ENCODE measurements at places on chromosomes 2 and 18.
A peak's percentile ranks its signal among the peaks of the same experiment; 100 is the strongest.

GRCh38 chr2:37324536-37324785, 172 bp downstream of the PRKD3 start:
- peak; percentile 61 for DNase-seq

DNA sequence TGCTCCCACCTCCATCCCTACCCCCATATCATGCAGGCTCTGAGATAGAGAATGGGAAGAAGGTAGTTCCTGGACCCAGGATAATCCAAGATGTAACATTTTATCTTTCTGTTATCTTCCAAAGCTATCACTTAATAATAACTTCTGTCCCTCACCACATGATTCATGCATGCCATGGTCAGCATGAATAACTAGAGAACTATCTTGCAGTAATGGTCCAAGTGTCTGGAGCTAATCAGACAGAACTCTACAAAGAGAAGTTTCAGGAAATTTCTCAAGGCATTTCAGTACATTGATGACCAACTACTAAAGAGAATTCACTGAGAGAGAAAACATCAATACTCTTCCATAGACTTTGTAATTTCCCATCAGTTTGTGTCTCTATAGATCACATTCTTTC, 1469.7 kb upstream of the PIK3C3 start:
- no peak for DNase-seq

- no peak for DNase-seq
Measured at GRCh38 chr2:132415915-132416722, 486 bp upstream of the GPR39 start.

GRCh38 chr2:181313845-181314244, 143.3 kb upstream of the ITGA4 start:
- no peak for DNase-seq

DNA sequence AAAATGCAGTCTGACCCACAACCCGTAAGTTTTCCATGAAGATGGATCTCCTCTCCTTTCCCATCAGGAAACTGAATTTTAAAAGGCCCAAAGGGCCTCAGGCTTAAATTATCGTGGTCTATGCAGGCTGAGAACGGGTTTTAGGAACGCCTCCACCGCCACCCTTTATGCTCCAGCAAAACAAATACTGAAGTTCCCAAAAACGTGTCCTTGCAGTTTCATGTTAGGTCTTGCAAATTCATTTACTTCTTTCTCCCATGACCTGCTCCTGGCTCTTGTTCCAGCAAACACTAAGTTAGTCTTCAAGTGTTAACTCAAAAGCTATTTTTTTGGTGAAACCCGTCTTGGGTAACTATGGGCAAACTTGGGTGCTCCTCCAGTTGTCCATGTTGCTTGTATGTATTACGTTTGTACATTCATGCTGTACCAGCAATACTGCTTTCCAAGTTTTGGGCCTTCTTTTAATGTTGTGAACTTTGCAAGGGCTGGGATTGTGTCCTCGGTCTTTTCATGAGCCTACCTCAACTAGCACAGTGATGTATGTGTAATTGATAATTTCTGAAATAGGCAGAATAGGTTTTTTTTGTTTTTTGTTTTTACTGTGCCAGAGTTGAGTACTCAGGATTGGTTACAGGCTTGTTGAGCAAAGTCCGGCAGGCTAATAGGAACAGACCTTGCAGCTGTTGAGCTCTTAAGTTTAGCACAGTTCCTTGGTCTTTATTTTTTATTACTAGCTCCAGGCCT, 1.8 kb upstream of the RNF149 start:
- DNase-seq = no peak

DNA sequence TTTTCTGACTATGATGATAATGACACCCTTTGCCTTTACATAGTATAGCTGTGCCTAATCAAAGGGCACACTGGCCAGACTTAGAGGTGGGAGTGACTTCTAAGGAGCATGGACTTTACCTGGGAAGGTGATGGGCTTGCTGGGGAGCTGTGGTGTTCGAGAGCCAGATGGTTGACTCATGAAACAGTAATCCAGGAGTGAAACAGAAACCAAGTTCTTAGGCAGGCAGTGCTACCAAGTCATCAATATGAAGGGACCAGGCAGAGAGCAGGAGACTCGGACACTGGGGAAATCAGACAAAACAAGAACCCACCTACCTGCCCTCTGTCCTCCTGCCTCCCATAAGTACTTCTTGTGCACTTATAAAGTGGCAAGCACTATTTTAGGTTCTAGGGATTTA, 430.4 kb downstream of the DLGAP1 start:
- no peak for DNase-seq

DNA sequence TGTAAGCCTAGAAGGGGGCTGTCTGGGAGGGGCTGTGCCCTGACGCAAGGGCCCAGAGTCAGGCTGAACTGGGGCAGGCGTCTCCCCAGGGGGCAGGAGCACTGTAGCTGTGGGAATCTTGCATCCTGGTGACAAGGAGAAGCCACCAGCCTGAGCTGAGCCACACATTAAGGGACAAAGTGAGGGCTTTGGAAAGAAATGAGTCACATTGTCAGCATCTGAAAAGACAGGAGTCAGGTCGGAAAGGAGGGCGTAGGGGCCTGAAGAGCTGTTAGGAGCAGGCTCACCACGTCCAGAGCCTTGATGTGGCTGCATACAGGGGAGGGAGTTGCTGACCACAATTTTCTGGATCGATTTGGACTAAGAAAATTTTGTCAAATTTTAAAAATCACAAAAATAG, 298.6 kb downstream of the CYP26B1 start:
- DNase-seq = no peak

- DNase-seq = no peak
Measured at GRCh38 chr2:145725876-145726275, 1206.0 kb upstream of the ZEB2 start.

GRCh38 chr18:57811477-57812125, 8.5 kb upstream of the ATP8B1 start:
- no peak for DNase-seq

GRCh38 chr2:3536682-3537632, 17.6 kb upstream of the ADI1 start:
- no peak for DNase-seq

GRCh38 chr18:44834867-44835469, 154.3 kb downstream of the SETBP1 start:
- no peak for DNase-seq

DNA sequence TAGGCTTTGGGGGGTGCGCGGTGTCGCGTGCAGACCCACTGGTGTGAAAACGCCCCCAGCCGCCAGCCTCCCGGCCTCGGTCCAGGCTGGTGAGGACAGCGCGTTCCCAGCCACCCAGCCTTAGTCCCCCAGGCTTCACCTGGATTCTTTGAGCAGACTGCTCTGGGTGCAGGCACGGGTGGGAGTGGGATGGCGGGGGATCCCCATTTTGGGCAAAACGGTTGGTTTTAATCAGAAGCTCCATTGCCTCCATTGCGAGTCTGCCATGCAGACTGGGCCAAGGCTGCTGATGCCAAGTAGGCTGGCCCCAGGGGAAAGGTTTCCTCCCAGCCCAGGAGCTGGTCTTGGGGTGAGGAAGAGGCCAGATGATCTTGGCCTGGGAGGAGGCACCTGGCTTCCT, 445 bp downstream of the MLPH start:
- DNase-seq = no peak

GRCh38 chr18:49169037-49169521, 218.3 kb upstream of the SMAD7 start:
- DNase-seq = no peak

- peak; percentile 41 for DNase-seq
Measured at GRCh38 chr2:160427629-160428404, 65.8 kb downstream of the RBMS1 start.

- no peak for DNase-seq
Measured at GRCh38 chr2:239186516-239187357, 214.1 kb downstream of the HDAC4 start.

DNA sequence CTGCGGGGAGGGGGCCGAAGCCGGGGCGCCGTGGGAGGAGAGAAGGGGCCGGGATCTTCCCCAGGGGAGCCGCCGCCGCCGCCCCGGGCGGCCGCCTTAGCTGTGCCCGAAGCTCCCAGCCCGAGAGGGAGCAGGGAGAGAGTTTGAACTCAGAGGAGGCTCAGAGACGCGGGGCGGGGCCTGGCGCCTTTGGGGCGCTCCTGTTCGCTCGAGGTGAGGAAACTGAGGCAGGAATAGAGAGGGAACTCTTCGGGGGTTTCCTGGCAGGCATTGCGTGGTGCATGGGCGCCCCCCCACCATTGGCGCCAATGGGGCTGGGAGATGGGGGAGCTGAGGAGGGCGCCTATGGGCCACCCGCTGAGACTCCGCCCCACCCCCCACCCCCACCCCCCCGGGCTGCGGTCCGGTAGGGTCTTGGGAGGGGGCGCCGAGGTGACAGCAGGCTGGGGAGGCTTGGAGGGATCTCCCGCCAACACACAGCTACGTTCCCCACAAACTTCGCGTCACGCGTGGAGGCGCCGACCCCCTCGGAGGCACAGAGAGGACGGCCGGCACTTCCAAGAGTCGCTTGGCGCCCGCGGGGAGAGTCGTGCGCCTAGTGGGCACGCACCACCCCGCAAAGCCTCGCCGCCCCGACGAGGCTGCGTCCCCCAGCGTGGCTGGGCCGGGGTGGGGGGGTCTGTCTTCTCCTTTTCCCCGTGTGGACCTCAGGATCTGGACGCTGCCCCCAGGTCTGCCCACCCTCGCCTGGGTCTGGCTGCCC, 680 bp downstream of the CTDSP1 start:
- DNase-seq = peak; percentile 34

DNA sequence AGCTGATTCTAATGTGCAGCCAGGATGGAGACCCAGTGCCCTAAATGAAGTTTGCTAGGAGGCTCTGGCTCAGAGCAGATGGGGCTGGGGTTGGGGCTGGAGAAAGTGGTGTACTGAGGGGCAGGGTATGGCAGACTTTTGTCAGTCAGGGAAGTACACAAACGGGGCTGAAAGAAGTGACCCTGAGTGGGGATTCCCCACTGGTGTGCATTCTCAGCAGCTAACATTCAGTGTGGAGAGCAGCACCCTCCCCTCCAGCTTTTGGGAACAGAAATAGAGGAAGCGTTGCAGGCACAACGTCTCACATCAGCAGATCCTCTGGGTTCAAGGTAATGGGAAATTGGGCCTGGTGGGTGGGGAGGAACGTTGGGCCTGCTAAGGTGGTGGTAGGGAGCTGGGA, 89.1 kb upstream of the GCFC2 start:
- DNase-seq = no peak

- DNase-seq = no peak
Measured at GRCh38 chr2:147888680-147889079, 43.9 kb downstream of the ACVR2A start.

DNA sequence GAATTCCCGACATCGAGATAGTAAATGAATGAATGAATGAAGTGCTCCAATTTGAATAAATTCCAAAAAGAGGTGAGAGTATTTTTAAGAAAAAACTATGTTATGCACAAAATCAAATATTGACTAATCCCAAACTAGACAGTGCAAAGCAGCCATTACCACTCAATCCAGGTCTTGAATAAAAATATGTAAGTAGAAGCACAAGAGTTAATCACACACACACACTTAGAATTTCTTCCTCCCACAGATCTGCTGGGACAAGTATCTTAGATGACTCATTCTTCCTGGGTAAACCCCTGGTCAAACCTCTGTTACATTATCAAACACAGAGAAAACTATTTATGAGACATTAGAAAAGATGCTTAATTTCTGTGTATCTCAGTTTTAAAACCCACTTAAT, 102.0 kb downstream of the PLA2R1 start:
- DNase-seq = no peak

GRCh38 chr2:150041722-150042425, 445.6 kb downstream of the RND3 start:
- DNase-seq = no peak

Measured in effector CD4-positive, alpha-beta T cell (primary cell).